ENCODE measurements at places on chromosomes 12 and 14.
A peak's percentile ranks its signal among the peaks of the same experiment; 100 is the strongest.

- DNase-seq = no peak
These were observed 470.8 kb downstream of the NELL2 start for GRCh38 chr12:44405297-44405696.

GRCh38 chr12:59646636-59647035 is 50.8 kb downstream of the SLC16A7 start:
- DNase-seq = no peak

DNA sequence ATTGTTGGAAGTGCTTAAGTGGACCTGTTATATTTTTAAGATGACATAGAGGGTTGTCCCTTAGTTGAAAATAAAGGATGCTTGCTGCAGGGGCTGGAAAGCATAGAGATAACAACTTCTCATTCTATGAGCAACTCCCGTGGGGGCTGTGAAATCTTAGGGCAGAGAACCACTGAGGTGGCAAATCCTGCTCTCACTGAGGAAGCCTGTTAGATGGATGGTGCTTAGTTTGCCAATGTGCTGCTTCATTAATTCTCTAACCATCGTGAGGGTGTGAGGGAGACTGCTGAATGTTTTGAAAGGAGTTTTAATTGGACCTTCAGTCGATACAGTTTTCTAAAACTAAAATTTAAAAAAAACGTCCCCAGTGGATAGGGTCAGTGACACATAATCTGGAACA is 46.5 kb downstream of the PTPRO start:
- DNase-seq = no peak

GRCh38 chr12:24025153-24025798 is 75.8 kb upstream of the SOX5 start:
- DNase-seq = no peak

GRCh38 chr14:74660167-74660566 is 48.1 kb upstream of the LTBP2 start:
- no peak for DNase-seq

- no peak for DNase-seq
These were observed 240.2 kb upstream of the CLEC14A start for GRCh38 chr14:38496092-38496491.

DNA sequence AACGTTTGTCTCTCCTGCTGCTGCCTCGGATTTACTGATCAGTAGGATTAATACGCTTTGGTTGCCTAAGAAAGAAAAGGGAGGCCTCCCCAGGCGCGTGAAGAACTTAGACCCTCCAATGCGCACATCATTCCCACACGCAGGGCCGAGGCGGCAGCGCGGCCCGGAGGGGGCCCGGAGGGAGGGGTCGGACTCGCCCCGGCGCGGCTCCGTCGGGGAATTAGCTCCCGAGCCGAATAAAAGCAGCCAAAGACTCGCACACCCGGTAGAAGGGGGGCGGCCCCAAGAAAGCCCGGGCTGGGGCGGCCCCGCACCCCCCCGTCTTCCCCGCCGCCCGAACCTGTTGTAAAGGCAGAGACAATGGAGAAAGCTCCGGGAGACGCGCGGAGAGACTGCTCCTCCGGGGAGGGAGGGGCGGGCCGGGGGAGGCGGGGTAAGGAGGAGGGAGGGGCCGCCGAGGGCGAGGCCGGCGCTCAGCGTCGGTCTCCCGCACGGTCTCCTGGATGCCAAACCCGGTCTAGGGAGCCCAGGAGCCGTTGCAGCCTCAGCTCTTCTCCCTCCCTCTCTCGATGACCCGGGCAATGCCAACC is at the start of gene NELL2:
Gene NELL2, minus strand, starts transcription at position 362 of the 590 bp plus-strand sequence. CDS start 446 bp downstream, outside the sequence.
- no peak for DNase-seq

DNA sequence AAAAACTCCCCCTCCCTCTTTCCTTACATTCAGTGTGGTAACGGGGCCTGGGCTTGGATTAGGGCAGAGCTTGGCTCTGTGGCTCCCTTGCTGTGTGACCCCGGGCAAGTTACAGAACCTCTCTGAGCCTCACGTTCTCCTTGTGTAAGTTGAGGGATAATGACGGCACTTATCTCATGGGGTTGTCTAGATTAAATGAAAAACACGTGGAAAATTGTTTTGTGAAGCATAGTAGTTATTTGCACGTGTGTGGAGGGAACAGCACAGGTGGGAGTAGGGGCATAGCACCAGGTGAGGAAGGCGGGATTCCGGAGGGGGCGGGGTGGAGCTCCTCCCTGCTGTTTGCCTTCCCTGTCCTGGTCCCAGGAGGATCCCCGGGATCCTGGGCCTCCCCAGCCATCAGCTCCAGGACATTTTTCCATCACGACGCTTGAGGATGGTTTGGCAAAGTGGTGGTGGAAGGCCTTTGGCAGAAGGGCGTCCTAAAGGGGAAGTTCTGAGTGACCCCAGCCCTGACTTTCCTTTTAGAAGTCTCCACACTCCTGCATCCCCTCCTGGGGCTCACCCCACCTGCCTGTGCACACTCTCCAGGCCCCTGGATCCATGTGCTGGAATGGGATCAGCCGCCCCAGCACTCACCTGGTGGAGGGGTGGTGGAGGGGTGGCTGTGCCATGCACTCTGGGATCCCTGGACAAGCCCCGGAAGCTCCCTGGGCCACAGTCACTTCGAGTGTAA is 22.7 kb downstream of the LRTM2 start:
- no peak for DNase-seq

DNA sequence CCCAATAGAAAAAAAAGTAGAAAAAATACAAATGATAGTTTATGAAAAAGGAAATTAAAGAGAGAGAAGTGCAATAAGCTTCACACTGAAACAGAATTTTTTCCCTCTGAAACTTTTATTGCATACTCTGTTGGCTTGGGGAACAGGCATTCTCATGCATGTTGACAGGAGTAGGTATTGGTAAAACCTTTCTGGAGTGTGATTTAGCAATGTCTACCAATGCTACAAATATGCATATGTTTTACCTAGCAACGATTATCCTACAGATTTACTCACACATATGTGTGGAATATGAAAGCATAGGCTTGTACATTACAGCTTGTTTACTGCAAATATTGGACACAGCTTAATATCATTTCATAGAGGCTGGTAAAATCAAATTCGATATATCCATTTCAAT is 125.7 kb upstream of the MYF6 start:
- no peak for DNase-seq

- DNase-seq = no peak
These were observed 9.7 kb downstream of the MPHOSPH9 start for GRCh38 chr12:123223241-123223668.

- DNase-seq = no peak
These were observed 63.3 kb downstream of the ACSS3 start for GRCh38 chr12:81141217-81141616.

- peak; percentile 63 for DNase-seq
These were observed 14.0 kb upstream of the RACGAP1 start for GRCh38 chr12:50039151-50039835.

GRCh38 chr14:76958020-76958979 is 70.2 kb downstream of the IRF2BPL start:
- DNase-seq = no peak

GRCh38 chr12:85550924-85551323 is 270.9 kb downstream of the ALX1 start:
- no peak for DNase-seq

- peak; percentile 93 for DNase-seq
These were observed 9.2 kb downstream of the NIN start for GRCh38 chr14:50821510-50822464.

GRCh38 chr14:106174206-106174605 is 647.8 kb downstream of the TMEM121 start:
- DNase-seq = no peak

DNA sequence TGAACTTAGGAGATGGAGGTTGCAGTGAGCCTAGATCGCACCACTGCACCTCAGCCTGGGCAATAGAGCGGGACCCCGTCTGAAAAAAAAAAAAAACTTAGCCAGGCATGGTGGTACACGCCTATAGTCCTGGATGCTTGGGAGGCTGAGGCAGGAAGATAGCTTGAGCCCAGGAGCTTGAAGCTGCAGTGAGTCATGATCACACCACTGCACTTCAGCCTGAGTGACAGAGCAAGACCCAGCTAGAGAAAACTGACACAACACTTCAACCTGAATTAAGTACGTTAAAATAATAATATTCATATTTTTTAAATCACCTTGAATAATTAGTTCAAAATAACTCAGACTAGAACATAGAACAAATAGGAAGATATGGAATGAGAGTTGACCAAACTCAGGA is 5.7 kb upstream of the CATSPERB start:
- DNase-seq = no peak

DNA sequence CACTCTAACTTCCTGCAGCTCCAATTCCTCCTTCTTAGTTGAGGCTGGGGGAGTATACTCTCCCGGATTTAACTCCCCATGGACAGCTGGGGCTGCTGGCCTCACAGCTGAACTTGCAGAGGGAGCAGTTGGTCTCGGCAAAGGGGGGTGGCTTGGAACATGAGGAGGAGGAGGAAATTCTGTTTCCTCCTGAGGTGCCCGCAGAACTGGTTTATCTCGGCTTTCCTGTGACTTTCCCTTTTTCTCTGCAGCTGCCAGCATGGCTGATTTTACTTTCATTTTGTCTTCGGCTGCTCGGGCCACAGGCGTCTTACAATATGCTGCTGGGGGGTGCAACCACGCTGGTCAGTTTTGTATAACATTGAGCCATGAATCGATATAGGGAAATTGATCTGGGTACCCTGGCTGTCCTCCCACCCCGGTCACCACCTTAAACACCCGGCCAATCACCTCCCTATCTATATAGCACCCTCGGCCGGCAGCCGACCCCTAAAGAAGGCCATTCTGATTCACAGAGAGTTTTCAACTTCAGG is 1317.6 kb downstream of the TMEM121 start:
- peak; percentile 50 for DNase-seq

DNA sequence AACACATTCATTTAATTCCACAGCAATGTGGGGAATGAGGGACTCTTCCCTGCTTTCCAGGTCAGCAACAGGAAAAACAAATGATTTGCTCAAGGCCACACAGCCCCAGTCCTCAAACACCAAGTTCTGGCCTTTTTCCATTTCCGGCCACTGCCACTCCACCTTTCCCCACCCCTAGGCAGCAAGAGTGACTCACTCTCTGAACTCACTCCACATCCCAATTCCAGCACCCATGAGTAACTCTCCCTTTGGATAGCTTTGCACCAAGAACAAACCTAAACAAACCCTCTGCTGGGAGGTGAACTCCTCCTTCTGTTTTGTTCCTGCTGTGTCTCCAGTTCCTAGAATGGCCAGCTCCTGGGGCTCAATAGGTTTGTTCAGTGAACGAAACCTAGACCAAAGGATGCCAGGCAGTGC is 30.4 kb upstream of the PLEKHG6 start:
- no peak for DNase-seq

GRCh38 chr12:66550626-66551025 is 128.2 kb downstream of the GRIP1 start:
- no peak for DNase-seq

DNA sequence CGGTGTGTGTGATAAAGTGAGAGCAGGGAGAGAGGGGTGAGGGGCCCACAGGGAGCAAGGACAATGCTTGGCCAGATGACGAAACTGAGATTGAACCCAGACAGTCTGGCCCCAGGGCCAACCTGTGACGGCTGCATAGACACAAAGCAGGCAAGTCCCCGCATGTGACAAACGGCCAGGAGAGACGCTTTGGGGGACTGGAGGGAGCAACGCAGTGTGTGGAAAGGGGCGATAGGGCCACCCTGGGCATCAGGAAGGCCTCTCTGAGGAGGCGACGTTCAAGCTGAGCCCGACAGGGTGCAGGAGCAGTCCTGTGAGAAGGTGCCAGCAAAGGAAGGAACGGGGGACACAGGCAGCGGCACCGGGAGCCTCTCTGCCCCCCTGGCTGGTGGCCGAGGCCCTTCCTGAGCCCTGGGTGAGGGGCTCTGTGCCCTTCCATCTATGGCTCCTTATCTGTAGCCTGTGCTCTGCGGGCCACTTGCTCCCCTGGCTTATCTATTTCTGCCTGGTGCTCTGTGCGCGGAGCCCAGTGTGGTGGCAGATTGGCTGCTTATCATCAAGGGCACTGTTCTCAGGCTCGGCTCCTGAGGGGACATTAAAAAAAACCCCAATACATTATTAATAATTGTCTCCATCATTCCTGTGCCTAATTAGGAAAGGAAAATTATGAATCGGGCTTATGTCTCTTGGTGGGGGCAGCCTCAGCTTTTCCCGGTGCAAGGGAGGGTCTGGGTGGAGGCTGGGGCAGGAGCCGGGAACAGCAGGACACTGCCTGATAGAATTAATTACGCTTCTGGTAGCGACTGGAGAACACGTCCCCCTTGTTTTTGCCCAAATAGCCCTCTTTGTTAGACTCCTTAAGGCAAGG is 39.8 kb downstream of the PRIMA1 start:
- no peak for DNase-seq

DNA sequence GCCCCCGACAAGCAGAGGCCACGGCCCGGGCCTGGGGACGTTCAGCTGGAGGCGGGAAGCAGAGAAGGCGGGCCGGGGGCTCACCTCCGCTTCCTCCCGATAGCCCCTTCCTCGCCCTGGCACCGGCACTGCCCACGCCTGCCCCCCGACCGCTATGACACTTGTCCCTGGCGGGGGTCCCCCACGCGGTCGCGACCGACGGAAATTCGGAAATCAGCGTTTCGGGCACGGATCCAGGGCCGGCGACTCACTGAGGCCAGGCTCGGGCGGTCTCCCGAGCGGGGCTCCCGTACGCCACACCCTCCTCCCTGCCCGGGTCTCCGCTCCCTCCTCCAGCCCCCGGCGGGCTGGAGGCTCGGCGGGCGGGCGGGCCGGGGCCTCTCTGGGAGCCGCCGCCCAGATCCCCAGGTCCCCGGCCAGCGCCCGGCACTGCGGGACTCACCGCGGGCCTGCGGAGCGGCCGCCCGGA is 581 bp downstream of the PITPNM2 start:
- DNase-seq = no peak

- DNase-seq = peak; percentile 7
These were observed 150.1 kb downstream of the SLC38A4 start for GRCh38 chr12:46675736-46676135.

- DNase-seq = no peak
These were observed 5.5 kb upstream of the VASH1 start for GRCh38 chr14:76755610-76756370.

- no peak for DNase-seq
These were observed 1.9 kb downstream of the CARMIL3 start for GRCh38 chr14:24053548-24054323.

DNA sequence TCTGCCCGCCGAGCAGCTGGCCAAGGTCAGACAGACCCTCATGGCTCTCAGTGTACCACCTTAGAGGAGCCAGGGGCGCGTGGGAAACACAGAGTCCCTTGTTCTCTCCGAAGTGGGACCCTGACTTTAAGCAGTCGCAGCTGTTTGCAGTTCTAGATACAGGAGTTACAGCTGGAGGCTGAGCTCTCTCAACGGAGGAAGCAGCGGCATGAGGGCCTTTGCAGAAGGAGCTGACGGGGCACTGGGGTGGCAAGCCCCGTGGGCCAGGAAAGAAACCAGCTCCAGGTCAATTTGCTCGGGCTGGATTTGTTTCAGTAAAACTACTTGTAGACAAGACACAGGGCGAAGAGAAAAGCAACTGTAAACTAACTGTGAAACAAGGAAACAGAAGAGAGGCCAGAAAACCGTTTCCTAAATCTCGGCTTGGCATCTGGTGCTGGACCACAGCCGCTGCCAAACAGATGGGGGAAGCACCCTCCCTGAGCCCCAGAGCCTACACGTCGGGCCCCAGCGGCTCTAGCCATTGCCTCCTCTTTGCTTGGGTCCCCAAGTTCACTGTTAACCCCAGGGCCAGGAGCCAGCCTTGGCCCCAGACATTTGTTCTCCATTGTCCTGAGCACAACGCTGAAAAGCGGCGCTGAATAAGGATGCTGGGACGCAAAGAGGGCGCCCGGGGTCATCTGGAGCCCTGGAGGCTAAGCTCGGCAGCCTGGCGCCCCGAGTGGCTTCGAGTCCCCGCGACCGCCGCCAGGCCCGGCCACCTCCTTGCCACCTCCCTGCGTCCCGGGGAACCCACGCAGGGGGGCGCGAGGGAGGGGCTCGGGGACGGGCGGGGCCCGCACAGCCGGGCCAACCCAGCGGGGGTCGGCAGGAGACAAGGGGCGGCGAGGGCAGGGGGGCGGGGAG is 914 bp upstream of the PACS2 start:
- peak; percentile 29 for DNase-seq

- no peak for DNase-seq
These were observed 407.8 kb downstream of the ATP23 start for GRCh38 chr12:58349161-58349560.
